Amniotic epithelial cell (primary cell): ENCODE measurements at places on chromosomes 6 and 20.

DNA sequence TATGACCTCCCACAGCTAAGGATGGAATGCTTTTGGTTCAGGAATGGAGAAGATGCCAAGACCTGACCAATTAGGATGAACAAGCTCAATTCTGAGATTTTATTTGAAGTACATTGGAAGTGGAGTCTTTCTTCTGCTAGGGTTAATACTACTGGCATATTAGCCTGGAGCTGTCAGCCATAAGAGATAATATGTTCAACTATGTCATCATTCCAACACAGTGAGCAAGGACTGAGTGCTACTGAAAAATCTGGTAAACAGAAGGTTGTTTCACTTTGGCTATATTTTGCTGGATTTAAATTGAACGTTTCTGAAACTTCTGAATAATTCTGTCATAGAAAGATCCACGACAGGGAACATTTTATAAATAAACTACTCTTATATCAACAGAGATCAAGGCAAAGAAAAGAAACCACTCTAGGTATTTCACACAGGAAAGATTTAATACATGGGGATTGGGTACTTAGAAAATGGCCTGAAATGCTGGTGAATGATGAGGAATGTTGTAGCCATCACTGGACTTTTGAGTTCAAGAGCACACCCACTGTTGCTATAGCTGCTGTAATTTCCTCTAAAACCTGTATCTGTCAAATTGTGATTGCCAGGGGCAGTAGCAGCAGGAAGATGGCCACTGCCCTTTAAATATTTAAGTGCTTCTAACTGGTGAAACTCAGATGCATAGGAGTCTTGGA, 200.5 kb downstream of the PLCB4 start:
- DNase-seq, result peak; percentile 18

DNA sequence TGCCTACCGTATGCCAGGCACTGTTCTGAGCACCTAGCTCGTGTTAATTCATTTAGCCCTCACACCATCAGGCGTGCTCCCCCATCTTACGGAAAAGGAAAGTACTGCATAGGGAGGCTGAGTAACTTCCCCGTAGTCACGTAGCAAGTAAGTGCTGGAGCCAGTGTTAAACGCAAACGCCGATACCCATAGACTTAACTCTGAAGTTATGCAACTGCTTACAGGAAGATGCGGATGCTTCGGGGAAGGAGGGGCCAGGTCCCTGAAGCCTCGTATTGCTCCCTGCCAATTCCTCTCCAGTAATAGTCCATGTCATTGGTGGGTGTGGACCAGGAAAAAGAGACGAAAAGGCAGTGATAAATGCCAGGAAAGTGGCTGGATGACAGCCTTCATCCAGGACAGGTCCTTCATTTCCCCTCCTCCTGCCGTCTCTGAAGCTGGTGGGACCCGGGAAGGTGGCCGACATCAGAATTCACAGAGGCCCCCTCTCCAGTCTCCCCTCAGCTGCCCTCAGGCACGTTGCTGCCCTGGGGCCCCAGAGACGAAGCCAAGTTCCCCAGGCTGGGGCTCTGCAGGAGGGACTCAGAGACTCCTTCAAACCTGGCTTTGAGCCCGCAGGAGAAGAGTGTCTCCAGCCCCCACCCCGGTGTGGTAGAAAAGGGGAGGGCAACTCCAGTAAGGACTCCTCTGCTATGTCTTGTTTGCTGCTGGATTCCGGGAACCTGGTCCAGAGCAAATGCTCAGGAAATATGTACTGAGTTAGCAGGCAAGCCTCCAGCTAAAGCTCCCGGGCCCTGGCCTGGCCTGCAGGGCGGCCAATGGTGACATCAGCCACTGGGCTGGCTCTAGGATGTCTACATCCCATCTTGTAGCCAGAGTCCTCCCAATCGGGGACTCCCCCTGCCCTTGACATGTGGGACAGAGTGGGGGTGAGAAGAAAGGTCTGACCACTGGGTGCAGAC, 37.8 kb downstream of the RAB44 start:
- DNase-seq, result peak; percentile 84

GRCh38 chr6:73566954-73567591, 46.2 kb upstream of the EEF1A1 start:
- peak; percentile 75 for DNase-seq

DNA sequence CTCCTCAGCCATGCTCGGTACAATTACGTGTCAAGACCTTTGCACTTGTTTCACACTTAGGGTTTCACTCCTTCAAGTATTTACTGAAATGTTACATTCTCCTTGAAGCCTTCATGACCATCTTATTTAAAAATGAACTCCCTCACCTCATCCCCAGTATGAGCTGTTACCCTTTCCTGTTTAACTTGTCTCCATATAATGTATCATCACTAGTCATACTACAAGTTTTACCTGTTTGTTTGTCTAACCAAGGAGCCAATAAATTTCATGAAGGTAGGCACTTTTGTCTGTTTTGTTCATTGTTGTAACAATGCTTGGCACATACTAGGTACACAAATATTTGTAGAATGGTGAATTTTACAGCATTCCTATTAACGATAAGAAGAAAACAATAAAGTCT, 46.1 kb upstream of the MTRF1L start:
- no peak for DNase-seq

DNA sequence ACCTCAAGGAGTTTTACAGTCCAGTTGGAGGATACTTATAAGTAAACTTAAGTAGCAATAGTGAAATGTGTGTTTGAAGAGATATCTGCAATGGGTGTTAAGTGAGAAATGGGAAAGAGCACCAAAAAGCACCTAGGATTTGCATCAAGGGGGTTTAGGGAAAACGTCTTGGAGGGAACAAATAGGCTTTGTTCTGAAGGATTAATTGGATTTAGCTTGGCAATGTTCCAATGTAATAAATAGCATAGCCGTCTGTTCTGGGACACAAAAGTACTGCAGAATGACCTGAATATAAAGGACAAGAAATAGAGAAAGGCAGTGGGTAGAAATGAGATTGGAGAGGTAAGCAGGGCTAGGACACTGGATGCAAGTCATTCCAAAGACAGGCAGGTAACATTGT, 2.8 kb upstream of the MYO6 start:
- DNase-seq, result no peak

DNA sequence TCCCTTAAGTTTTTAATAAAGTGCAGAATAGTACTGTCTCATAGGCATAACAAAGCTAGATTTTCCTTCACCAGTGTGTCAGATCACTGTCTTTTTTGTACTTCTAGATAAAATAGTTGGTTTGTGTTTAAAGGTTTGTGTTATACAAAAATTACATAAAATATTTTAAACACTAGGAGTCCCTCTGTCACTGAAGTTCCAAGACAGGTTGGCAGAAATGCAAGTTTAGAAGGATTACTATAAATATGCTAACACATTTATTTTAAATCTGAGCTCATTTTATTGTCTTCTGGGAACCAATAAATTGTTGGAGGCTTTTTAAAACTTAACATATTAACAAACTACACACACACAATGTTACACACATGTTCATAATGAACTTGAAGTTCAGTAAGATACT, 30.8 kb upstream of the RUNX2 start:
- DNase-seq, result no peak

DNA sequence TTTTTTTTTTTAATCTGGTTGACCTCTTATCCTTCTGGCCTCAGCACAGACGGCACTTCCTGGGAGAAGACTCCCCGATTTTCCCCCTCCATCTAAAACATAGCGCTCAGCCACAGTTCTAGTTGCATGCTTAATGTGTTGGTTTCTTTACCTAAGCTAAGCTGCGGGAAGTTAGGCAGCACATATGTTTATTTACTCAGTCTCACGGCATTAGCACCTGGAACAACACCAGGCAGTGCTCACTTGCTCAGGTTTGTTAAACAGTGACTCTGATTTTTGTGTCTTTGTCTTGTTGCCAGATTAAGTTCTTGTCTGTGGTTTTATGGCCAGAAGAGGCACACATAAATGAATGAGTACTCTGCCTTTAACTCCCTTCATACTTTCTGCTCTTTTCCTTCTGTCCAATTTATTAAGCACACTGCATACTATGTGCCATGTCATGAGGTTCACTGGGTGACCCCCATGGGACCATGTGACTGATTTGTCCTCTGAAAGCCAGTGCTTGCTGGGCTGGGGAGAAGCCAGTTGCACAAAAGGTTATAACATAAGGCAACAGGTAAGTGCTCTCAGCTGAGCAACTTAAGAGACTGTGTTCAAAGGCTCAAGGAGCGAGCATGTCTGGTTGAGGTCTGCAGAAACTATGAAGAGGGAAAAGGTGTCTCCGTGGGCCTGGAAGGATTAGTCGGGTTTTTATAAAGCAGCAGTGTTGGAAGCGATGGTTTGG, 93.6 kb downstream of the RPP40 start:
- DNase-seq, result no peak

DNA sequence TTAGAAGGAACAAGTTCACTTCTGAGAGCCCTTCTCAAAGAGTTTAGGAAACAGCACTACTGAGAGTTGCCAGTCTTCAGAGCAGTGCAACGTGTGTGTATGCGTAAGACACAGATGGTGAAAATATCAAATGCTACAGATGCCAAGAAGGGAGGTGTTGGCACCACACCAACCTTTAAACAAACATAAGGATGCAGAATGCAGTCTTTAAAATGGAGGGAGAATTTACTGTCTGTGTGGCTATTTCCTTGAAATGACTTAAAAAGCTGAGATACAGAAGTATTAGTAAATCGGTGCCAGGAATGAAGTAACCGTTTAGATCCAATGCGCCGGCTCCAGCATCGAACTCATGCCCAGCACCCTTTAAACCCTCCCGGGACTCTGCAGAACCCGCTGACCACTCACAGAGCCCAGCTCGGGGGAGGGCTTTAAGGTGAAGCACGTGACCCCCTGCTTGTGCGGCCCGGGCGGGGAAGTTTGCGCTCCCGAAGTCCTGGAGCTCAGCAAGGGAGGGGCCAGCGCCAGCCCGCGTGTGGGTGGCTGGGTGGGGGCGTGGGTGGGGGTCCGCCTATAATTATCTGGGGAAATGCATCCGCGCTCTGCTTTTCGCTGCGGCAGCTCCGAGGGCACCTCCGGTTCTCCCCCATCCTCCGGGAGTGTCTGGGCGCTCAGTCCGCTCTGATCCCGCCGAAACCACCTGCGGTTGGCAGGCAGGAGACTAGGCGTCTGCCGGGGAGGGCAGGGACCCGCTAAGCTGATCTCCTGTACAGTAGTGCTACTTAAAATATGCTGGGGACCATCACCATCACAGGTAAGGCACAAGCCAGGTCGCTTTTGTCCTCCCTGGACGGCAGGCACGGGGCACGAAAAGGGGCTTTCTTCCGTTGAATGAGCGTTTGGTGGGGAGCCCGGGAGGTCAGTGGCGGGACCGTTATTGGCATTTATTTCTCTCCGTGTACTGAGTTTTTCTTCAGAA, 66.0 kb downstream of the ZBTB2 start:
- peak; percentile 54 for DNase-seq

DNA sequence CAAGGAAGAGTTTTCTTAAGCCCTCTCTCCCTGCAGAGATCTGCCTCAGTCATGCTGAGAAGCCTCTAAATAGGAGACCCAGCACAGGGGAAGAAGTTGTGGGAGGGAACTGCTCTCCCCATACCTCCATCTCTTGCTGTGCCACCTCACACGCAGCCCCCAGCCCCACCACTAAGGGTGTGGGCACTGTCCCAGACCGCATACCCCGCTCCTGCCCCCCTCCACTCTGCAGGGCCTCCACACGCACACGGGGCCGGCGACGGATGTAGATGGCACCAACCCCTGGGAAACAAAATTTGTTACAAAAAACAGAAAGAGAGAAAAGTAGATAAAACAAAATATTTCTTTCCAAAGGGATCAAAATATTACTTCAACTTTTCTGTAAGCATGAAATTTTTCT, 10.2 kb upstream of the CPNE1 start:
- DNase-seq, result no peak

- no peak for DNase-seq
Measured at GRCh38 chr6:168589275-168589674, 148.3 kb downstream of the SMOC2 start.

DNA sequence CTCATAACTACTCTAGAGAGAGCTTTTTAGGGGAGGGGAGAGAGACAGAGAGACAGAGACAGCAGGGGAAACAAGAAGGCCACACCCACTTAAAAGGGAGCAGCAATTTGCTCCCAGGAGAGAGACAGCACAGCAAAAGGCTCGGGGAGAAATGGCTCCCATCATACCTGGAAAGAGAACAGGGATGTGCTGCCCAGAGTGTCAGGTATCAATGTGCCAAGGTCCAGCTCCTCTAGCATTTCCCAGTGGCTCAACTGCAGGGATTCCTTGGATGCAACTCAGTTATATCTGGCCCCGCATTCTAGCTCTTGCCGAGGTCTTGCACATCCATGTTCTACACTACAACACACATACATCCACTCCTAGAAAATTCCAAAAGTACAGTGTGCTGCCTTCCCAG, 304.0 kb upstream of the CDYL start:
- no peak for DNase-seq

DNA sequence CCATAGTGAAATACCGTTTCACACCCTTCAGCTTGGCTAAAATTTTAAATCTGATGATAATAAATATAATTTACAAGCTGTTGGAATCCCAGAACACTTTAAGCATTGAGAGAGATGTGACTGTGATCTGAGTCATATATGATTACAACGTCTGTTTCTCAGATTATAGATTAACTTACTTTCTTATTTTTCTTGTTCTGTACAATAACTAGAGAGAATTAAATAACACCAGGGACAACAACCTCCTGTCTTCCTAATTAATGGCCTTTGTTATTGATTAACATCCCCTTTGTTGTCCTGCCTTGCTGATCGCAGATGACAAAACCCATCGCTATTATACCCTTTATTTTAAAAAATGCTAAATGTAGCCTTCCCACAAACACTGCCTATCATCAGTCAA, 87.8 kb upstream of the EZR start:
- no peak for DNase-seq

- DNase-seq, result peak; percentile 30
Measured at GRCh38 chr6:147567141-147567805, 58.8 kb downstream of the SAMD5 start.

- DNase-seq, result no peak
Measured at GRCh38 chr6:89522778-89523177, 89.8 kb downstream of the ANKRD6 start.

GRCh38 chr6:40146902-40147301, 212.6 kb upstream of the MOCS1 start:
- no peak for DNase-seq

- no peak for DNase-seq
Measured at GRCh38 chr20:51329845-51330244, 212.7 kb downstream of the NFATC2 start.

DNA sequence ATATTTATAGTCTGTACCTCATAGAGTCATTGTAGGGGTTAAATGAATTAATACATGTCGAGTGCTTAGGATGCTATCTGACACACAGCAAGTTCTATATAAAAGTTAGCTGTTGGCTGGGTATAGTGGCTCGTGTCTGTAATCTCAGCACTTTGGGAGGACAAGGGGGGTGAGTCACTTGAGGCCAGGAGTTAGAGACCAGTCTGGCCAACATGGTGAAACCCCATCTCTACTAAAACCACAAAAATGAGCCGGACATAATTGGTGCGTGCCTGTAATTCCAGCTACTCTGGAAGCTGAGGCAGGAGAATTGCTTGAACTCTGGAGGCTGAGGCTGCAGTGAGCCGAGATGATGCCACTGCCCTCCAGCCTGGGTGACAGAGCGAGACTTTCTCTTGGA, 222.9 kb downstream of the UBE3D start:
- peak; percentile 83 for DNase-seq
